Tongue (tissue), 3 donors: ENCODE measurements at places on chromosomes 6 and 20. TPM values are rescaled to one million over a fixed set of nuclear protein-coding genes. Genes with fewer than 3 reads are reported as not detected.

DNA sequence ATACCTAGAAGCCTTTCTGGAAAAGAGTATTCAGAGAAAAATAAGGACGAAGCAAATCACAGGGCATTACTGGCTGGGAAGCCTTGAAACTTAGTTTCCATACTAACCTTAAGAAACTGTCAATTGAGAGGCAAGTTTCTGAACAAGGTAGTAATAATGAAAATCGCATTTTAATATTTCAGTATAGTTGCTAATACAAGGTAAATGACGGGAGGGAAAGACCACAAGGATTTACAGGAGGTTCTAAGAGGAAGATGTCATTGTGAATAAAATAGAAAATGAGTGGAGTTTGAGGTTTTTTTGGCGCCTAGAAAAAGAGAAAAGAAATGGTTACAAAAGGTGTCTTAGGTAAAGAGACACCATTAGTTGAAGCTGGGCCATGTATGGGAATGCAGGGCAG is 53.9 kb upstream of the AIG1 start:
- no peak for DNase-seq

C20orf96 gene
- 5.5 TPM for total RNA-seq

ENPP1 gene
- total RNA-seq: 27.7 TPM

DNA sequence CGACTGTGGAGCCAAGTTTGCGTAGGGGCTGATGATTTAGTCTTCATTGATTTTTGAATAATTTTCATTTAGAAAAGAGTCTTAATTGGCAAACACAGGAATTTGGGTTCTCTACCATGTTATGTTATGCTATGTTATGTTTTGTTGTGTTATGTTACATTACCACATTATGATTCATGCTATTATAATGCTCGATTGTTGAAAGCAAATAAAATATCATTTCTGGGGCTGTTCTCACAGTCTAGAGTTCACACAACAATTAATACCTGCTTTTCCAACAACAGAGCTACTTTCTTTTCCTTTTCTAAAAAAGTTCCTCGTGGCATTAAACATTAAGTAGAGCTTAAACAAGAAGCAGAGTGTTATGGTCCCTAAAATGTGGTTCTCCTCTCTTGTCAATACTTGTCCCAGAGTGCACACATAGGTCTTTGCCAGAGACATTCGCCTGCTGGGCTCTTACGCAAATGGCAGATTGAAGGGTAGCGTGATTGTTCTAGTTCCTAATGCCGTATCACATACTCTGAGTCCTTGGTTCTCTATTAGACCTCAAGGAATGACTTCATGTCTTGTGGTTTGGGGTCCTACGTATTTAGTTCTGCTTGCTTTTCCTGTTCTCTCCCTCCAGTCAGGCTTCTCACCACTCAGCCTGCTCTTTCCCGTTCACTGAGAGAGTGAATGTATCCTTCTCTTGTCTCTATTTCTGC is 370.3 kb downstream of the CD109 start:
- DNase-seq: no peak

PAX1 gene
- total RNA-seq: 4.1 TPM

DNA sequence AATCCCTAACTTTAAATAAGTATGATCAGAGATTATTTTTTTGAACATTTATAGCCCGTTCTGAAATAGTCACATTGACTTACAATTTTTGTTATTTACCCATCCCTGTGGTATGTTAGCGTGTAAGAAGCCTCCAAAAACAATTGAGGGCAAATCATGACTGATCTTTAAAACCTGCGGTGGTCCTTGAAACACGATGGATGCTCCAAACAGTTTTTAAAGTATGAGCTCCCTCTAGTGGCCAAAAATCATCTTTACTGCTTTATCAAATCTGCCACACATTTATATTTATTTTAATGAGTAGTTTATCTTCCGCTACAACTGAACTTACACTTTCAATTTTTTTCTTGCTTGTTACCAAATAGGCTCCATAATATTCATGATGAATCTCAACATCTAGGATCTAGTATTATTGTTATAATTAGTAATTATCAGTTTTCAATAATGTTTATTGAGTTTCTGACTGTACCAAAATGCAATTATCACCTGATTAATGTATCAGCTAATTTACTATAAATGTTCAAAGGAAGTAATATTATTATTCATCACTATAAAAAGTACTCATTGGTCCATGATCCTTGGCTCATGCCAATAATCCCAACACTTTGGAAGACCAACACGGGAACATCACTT is 52.2 kb downstream of the MARCKS start:
- peak; percentile 91 for DNase-seq

- DNase-seq: peak; percentile 64
These were observed 7.7 kb downstream of the NRN1 start for GRCh38 chr6:5998711-5999687.

LGSN gene
- total RNA-seq: not detected

DNA sequence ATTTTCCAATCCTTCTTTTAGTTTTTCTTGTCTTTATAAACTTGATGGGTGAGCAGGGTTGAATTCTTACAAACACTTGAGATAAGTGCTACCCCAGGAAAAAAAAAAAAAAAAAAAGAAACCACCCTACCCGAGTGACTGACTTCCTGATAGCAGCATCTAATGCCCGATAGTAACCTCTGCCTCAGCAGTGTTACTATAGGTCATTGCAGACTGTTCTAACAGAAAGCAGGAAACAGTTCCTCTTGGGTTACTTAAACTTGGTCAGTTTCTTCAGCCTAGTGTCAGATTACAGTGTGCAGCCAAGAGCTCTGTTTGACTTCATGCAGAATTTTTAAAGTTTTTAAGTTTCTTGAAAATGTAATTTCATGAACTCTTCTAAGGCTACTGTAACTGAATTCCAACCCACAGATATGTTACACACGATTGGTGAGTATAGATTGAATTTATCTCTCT is 2.1 kb downstream of the MYLIP start:
- peak; percentile 87 for DNase-seq

- peak; percentile 8 for DNase-seq
These were observed 48.7 kb upstream of the CDH4 start for GRCh38 chr20:61203320-61203719.

FUT9 gene
- under 0.01 TPM for total RNA-seq
